ENCODE measurements at places on chromosomes 3 and 15.

GRCh38 chr3:30333903-30334302, 272.5 kb upstream of the TGFBR2 start:
- no peak for DNase-seq

DNA sequence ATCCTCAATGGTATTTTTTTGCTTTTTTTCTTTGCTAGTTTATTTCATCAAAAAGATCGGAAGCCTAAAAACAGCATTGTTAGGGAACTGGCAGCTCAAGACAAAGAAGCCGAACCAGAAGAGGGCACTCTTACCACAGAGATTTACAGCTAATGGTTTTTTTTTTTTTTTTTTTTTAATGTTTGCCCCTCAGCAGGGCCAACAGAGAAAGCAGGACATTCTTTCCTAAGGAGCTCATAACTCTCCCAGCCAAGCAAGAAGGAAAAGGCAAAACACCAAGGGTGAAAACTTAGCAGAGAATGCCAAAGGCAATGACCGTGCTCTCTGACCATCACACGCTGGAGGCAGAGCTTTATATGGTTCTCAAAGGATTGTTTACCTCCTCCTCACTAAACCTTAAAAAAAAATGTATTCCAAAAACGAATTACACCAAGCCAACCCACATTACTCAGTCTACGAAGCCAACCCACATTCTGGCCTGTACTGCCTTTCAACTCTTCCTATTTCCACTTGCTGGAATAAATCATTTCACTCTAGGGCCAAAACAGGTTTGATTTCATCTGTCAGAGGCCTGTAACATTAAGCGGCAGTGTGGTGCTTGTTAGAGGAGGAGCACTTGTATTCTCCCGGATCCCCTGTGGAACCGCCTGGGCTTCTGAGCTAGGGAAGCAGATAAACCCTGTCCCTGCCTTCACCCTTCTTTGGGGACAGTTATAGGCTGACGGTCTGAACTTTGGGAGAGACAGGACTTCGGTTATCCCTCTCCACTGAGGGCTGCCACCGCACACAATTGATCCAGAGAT, 35.6 kb upstream of the GYG1 start:
- no peak for DNase-seq

GRCh38 chr3:197775317-197775716, 15.7 kb upstream of the LRCH3 start:
- no peak for DNase-seq

DNA sequence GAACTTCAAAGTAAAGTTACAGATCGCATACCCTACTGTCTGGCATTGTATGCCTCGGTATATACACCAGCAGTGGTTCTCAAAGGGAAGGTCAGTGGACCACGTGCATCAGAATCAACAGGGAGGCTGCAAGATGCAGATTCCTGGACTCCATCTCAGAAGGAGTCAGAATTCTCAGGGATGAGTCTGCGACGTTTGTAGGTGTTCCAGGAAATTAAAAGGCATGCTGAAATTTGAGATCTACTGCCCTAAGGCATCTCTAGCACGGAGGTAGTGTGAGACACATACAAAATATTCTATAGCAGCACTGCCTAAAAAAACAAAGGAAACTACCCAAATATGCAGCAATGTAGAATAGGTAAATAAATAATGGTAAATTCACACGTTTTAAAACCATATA, 136.8 kb upstream of the BNIP2 start:
- DNase-seq, result no peak

GRCh38 chr15:35197306-35197705, 112.2 kb upstream of the NANOGP8 start:
- DNase-seq, result no peak

GRCh38 chr3:8712045-8712907, 21.3 kb upstream of the CAV3 start:
- no peak for DNase-seq

Measured in NK-92 treated with Interleukin-12 subunit alpha and Interleukin-12 subunit beta, amount 100 ng/mL, for 24 hours (cell line).